ENCODE measurements at places on chromosomes 4 and X. TPM values are rescaled to one million over a fixed set of nuclear protein-coding genes. Genes with fewer than 3 reads are reported as not detected.

- no peak for DNase-seq
Observed at GRCh38 chr4:172055046-172055445, 241.8 kb downstream of the GALNTL6 start.

GRCh38 chr4:71765821-71766383 is 18.0 kb downstream of the GC start:
- DNase-seq, result no peak

DNA sequence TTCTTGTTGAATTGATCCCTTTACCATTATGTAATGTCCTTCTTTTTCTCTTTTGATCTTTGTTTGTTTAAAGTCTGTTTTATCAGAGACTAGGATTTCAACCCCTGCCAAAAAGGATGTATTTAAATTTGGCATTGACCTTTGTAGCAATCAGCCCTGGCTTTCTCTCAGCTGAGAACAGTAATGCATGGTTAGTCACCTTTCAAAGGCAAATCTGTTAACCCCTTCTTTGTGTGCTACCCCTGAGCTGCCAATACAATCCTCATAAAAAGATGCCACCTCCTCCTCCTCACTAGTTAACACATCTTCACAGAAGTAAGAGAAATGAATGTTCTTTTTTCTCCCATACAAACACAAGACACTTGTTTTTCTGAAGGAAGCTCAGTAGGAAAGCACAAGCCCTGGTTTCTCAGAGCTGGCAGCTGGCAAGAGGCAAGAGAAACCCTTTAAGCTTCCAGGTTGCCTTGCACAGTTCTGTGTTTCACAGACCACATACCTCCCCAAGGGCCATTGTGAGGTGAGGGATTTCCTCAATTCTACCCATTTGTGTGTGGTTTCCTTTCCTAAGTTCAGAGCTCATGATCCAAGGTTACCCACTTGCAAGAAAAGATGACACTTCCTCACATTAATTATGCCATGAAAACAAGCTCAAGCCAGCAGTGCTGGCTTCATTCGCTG is 122.6 kb downstream of the RCHY1 start:
- no peak for DNase-seq

GRCh38 chr4:103405415-103405814 is 207.3 kb upstream of the CENPE start:
- no peak for DNase-seq

DNA sequence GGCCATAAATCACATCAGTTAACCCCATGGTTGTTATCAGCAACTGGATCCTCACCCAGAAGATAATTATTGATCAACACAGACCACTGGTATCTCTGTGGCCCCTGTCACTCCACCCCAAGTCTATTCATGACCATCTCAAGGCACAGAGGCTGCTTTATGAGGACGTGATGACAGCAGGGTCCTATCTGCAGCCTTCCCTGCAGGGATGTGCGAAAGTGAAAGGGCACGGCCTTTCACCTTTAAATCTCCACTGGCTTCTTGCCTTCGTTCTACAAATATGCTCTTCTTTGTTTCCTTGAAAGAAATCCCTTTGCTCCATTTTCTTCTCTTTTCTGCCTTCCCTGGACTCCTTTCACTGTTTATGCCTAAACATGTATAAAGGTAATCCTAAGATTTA is 170.6 kb upstream of the EDNRA start:
- no peak for DNase-seq

DNA sequence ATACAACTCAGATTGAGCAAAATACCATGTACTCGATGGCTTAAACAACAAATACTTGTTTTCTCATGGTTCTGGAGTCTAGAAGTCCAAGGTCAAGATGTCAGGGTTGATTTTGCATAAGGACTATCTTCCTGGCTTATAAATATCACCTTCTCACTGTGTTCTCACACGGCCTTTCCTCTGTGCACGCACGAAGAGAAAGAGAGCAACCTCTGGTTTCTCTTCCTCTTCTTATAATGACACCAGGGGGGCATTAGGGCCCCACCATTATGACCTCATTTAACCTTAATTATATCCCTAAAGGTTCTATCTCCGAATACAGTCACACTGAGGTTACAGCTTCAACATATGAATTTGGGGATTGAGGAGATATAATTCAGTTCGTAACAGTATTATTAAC is 504.0 kb downstream of the MAGEE1 start:
- no peak for DNase-seq

The SULT1E1 gene
- polyA plus RNA-seq, result 134 TPM

- no peak for DNase-seq
Observed at GRCh38 chr4:154010371-154010770, 221.5 kb upstream of the SFRP2 start.

DNA sequence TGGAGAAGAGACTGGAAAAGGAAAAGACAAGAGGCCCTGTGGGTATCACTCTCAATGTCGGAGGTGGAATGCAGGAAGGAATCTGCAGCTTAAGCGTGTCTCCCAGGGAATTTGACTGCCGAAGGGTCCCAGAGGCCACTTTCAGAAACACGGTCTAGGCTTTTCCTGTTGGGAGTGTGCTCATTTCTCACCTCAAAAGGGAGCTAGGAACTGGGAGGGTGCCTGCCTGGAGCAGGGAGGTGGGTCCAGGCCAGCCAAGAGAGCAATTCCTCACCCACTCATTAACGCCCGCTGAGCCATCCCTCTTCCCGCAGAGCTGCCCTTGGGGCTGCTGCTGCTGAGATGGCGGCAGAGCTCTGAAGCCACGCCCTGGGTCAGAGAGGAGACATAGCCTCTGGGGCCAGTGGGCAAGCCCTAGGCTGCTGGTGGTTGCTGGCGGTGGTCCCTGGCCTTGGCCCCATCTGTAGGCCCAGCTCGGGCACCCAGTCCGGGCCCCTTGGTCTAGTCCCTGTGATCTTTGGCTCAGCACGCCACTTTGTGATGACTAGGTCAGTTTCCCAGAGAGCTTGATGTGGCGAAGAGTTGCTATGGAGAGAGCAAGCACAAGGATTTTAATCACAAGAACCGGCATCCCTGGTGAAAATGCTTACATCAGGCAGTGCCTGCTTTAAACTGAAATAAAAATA is 4.1 kb downstream of the ZNF185 start:
- no peak for DNase-seq

GRCh38 chrX:22800806-22801205 is 199.0 kb upstream of the DDX53 start:
- no peak for DNase-seq

DNA sequence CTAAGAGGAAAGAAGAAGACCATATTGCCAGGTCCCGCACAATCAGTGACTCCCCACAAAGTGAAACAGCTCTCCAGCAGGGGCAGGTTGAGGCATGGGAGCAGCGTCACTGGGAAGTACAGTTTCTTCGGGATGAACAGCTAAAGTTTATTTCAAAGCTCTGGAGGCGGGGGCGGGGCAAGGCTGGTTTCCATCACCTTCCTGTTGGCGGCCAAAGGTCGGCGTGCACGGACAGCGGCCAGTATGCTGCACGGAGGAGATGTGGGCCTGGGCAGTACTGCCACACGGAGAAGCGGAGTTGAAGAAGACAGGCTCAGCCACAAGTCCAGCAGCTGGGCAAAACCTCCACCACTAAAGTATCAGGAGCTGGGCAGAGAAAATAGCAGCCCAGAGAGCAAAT is 951 bp upstream of the ZNF518B start:
- DNase-seq, result peak; percentile 23

DNA sequence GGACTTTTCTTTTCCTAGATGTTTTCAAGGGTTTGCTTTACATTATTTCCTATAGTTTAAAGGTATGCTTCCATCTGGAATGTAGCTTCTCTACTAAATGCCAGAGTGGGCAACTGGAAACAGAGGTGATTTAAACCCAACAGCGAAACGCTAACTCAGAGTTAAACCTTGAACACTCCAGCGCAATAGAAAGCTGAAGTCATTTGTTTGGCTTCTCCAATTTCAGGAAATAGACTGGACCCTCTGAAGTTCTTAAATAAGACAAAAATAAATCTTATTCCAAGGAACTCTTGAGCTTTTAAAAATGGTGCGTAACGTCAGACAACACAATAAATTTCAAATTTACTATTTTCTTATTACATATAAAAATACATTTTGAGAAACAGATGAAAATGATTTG is 1560.0 kb upstream of the TENM3 start:
- DNase-seq, result no peak

DNA sequence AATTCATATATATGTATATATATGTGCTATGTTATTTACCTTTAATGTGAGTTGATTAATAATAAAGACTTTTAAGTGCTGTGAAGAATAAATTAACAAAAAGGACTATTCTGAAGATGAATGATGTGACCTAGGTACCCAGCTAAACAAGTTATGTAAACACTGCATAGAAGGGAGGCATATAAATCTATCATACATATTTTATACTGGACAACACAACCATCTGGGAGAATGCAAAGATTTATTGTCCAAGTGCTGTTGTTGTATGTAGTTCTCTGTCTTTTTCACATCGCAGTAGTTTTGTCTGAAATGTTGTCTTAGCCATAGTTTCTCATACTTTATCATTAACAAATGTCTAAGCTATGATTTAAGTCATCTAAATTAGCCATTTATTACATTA is 337.6 kb downstream of the PCDH18 start:
- no peak for DNase-seq
